ENCODE measurements at places on chromosomes 7 and 10. TPM values are rescaled to one million over a fixed set of nuclear protein-coding genes. Genes with fewer than 3 reads are reported as not detected.

Gene GNAT3
- not detected for total RNA-seq

Gene PCLO
- total RNA-seq = not detected

Gene DOCK1
- 45.6 TPM for total RNA-seq

Gene ANKRD1
- 10.9 TPM for total RNA-seq

Gene MSS51
- 1.0 TPM for total RNA-seq

Gene FGL2
- total RNA-seq = 3.8 TPM

Gene PAX2
- not detected for total RNA-seq

DNA sequence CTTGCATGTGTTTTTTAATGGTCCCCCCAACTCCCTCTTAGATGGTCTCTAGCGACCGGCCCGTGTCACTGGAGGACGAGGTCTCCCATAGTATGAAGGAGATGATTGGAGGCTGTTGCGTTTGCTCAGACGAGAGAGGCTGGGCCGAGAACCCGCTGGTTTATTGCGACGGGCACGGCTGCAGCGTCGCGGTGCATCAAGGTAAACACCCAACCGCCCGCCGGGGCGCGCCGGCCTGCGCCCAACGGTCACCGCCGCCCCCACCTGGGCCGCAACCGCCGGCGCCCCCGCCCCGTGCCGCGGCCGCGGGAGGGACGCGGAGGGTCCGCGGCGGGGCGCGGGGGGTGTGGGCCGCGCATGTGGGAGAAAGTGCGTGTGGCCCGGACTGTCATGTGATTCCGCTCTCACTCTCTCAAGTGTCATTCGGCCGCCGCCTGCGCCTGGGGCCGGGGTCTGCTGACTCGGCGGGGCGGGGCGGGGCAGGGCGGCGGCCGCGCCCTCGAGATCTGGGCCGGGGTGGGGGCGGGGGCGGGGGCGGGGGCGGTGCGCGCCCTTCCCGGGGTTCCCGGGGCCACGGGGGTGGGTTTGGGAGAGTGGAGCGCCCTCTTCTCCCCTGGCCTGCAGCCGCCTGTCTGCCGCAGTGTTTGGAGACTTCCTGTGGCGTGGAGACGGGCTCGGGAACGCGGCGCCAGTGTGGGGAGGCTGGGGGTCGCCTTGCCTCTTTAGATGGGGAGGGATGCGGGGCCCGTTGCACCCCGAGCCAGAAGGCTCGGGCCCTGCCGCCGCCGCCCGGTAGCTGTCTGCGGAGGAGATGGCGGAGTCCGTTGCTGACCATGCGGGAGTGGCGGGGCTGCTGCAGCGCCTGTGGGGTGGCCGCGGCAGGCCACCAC, 817 bp downstream of the MLLT10 start:
- DNase-seq = peak; percentile 79

- DNase-seq = peak; percentile 19
Measured at GRCh38 chr7:114141415-114141814, 222.6 kb upstream of the PPP1R3A start.

DNA sequence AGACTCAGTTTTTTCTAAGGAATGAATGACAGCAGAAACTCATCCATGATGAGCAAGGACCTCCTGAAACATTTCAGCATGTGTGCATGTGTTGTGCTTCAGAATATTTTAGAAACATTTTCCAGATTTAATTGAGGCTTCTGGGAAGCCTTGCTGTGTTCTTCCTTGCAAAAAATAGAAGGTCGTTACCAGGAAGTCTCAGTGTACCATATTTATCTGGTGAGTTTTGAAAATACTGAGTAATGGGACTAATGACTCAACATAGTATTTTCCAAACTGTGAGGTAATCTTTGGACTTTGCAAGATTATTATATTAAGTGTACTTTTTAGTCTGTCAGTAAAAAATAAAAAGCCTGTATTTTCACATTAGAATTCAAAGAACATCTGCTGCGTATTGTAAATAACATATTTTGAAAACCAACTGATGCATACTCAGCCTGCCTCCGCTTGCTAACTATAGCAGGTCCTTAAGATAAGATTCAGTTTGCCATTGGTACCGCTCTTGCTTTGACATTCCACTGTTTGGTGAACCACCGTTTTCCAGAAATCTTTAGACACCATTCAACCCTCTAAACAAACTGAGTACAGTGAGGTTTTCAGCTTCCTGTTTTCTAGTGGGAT, 739.6 kb upstream of the GALNT17 start:
- peak; percentile 72 for DNase-seq

DNA sequence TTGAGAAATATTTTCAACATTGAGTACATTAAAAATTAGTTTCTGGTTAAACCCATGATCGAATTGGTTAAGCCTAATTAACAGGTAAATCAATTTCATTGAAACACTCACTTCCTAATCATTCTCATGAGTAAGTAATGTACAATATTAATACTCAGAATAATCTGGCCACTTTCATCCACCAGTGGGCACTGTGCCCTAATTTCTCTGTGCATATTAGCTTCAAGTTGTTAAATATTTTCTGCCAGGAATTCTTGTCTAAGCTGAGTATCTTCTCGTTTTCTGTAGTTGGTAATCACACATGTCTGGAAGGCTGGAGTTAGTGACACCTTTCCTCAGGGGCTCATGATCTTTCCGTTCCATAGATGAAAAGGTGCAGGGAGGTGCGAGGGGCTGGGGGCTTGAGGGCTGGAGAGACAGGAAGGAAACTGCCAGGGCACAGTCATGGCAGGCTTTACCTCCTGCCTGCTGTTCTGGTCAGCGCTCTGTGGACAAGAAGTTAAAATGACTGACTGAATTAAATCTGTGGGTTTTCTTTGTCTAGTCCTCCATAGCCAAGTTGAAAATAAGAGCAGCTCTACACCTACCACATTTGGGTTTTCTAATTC, 71.9 kb downstream of the WIPF3 start:
- peak; percentile 67 for DNase-seq

DNA sequence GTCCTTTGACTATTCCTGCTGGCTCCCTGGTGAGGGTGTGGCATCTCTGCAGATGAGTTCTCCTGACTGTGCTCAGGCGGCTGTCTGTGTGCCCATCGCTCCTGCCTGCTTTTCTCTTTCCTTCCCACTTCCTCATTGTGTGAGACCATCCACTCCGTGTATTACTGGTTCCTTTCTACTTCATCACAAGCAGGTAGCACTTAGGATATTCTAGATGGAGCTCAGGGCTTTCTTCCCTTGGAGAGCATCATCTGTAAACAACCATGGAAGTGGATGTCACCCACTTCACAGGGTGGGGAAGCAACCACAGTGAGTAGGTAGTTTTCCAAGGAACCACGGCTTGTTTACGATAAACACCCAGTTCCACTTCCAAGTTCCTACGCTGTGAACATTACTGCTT, 15.7 kb downstream of the DNAJB6 start:
- DNase-seq = no peak

DNA sequence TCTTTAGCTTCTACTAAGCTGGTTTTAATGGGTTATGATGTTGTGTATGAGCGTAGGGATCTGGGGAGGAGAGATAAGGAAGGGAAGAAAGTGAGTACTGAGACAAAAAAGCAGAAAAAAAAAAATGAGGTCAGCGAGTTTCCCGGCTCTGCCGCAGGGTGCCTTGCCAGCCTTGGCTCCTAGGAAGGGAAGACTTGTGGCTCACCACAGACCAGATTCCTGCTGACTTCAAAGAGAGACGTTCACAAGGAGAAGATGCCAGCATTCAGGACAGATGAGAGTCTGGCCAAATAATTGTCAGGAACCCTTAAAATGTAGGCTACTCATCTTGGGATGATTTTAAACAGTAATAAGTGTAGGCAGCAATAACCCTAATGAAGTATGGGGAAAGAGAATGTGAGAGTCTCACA, 11.4 kb upstream of the FAS start:
- peak; percentile 95 for DNase-seq

- no peak for DNase-seq
Measured at GRCh38 chr10:104307576-104308438, 30.5 kb downstream of the ITPRIP start.
